A549 treated with Mapracorat at 1 μM for 4 hours (cell line): ENCODE measurements at places on chromosomes 11 and 22. TPM values are rescaled to one million over a fixed set of nuclear protein-coding genes. Genes with fewer than 3 reads are reported as not detected.

The OR2D2 gene
- not detected in 5 replicates for total RNA-seq

The LAYN gene
- 3.8 to 4.5 TPM (median 4.3 TPM) in 5 replicates for total RNA-seq

The PRR33 gene
- total RNA-seq: not detected in 5 replicates

The ADAMTS15 gene
- total RNA-seq: 4.7 to 8.1 TPM (median 6.8 TPM) in 5 replicates

The ACTN3 gene
- total RNA-seq: not detected in 5 replicates

The CCDC73 gene
- 0.05 TPM in 1 of 5 replicates, not detected in the others for total RNA-seq

The SLC25A45 gene
- 10.3 to 15.7 TPM (median 13.4 TPM) in 5 replicates for total RNA-seq

The SMC1B gene
- total RNA-seq: 0.03 to 0.05 TPM (median 0.05 TPM) in 3 of 5 replicates, not detected in the others

The PELI3 gene
- 3.6 to 5.6 TPM (median 5.1 TPM) in 5 replicates for total RNA-seq

The SYT12 gene
- total RNA-seq: 12.6 to 22.3 TPM (median 19.9 TPM) in 5 replicates

The PRRG4 gene
- 1.5 to 1.8 TPM (median 1.6 TPM) in 5 replicates for total RNA-seq

The DMC1 gene
- total RNA-seq: 1.9 to 6.7 TPM (median 2.9 TPM) in 5 replicates

The KRTAP5-7 gene
- total RNA-seq: not detected in 5 replicates

The PLET1 gene
- total RNA-seq: not detected in 5 replicates

The MGAT3 gene
- 0.43 to 0.84 TPM (median 0.71 TPM) in 5 replicates for total RNA-seq

The FAM111B gene
- 6.8 to 7.8 TPM (median 7.0 TPM) in 5 replicates for total RNA-seq

The KCNJ1 gene
- 0.06 TPM in 1 of 5 replicates, not detected in the others for total RNA-seq

The SYNGR1 gene
- 11.2 to 14.1 TPM (median 12.3 TPM) in 5 replicates for total RNA-seq

The RASL10A gene
- total RNA-seq: 0.34 to 0.87 TPM (median 0.54 TPM) in 4 of 5 replicates, not detected in the other

The OLFML1 gene
- total RNA-seq: 0.08 TPM in 1 of 5 replicates, not detected in the others

The DEPDC7 gene
- total RNA-seq: 6.7 to 8.7 TPM (median 7.3 TPM) in 5 replicates

The IGLL1 gene
- total RNA-seq: not detected in 5 replicates

The ROM1 gene
- 3.5 to 4.8 TPM (median 4.3 TPM) in 5 replicates for total RNA-seq

The ZNRF3 gene
- total RNA-seq: 5.0 to 8.3 TPM (median 7.1 TPM) in 5 replicates
